ENCODE measurements at places on chromosomes 2 and 18.

DNA sequence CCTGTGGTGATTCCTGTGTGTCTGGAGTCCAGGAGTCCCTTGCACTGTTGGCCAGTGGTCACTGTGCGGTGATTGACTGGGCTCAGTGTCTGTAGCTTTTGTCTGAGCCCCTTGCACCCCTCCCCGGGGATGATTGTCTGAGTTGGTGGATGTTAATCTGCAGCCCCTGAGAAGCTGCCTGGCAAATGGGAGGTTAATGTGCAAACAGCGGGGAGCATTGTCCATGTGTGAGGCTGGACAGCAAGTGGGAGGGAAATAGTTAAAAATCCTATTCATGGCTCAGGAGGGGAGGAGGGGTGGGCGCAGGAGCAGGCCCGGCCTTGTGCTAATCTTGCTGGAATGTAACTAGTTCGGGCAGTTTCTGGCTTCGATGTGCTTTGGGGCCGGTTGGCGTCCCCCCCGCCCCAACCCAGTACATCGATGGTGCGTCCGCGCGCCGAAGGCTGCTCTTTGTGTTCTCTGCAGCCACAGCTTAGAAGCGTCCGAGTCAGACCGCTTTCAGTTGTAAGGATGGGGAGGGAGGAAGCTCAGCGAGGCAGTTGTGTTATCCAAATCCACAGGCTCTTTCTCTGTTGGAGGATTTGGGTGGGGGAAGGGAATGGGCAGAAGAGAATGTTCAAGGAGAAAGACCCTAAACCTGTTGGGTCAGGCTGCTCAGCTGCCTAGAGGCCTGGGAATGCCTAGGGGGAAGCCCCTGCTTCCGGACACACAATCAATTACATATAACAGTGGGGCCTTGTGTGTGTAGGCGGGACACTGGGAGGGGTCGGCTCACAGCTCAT is 71.8 kb downstream of the TGOLN2 start:
- peak; percentile 93 for DNase-seq

DNA sequence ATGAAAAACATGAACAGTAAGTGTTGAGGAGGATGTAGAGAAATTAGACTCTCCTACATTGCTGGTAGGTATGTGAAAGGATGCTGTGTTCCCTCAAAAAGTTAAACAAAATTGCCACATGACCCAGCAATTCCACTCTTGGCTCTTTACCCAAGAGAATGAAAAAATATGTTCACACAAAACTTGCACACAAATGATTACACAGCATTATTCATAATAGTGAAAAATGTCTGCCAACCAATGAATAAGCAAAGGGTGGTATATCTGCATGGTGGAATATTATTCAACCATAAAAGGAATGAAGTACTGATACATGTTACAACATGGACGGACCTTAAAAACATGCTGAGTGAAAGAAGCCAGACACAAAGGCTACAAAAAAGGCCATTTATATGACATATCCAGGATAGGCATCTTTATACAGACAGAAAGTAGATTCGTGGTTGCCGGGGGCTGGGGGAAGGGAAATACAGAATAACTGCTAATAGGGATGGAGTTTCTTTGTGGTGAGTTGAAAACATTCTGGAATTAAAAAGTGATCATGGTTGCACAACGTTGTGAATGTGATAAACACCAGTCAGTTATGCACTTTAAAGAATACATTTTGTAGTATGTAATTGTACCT is 85.4 kb upstream of the MYO3B start:
- no peak for DNase-seq

DNA sequence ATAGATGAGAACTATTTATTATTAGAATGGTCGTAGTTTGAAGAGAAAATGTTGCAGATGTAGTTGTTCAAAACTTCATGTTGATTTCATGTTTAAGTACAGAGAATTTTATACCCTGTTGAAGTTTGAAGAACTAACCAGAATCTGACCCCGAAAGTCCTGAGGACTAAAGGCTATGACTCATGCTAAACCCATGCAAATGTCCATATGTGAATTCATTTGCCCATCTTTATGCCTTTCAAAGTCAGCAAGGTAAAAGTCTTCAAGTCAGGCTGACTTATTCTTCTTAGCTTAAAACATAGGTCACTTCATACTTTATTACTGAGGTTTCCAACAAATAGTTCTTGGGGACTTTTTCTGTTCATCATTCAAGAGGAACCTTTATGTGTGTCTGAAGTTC is 185.5 kb downstream of the CCDC85A start:
- DNase-seq = no peak

- DNase-seq = no peak
Observed at GRCh38 chr18:64403784-64404503, 255.1 kb upstream of the LINC00305 start.

- no peak for DNase-seq
Observed at GRCh38 chr18:58468191-58468590, 160.7 kb downstream of the ALPK2 start.

DNA sequence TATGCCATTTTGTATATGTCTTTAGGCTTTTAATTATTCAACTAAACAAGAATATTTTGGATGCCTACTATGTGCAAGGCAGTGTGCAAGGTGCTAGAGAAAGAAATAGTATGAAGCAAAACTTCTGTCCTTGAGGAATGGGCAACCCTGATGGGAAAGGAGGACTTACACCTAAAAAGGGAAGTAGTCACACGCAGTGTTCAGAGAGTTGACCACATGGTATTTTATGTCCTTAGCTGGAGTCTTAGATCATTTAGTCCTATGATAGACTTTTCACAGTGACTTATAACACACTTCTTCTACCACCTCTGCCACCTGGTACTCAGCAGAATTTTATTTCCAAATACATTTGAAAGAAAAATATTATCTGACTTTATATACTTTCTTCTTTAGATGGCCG is 291.6 kb downstream of the PLCL1 start:
- no peak for DNase-seq

GRCh38 chr2:223625652-223626051 is 23.5 kb upstream of the SCG2 start:
- DNase-seq = no peak

DNA sequence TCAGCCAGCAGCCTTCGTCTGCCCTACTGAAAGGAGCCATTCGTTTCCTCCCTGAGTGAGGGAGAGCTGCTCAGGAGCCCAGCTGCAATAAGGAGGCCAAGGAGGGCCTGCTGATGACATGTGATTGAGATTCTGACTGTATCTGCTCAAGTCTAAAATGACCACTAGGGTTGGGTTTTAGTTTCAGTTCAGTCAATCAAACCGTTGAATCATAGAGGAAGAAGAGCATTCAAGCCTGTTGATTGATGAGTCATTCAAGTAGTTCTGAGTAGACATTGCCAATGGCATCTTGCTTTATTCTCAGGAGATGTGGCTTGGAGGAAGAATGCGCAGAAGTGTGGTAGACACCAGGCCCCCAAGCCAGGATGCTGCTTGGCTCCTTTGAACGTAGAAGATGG is 19.9 kb upstream of the BCL2L11 start:
- DNase-seq = no peak

DNA sequence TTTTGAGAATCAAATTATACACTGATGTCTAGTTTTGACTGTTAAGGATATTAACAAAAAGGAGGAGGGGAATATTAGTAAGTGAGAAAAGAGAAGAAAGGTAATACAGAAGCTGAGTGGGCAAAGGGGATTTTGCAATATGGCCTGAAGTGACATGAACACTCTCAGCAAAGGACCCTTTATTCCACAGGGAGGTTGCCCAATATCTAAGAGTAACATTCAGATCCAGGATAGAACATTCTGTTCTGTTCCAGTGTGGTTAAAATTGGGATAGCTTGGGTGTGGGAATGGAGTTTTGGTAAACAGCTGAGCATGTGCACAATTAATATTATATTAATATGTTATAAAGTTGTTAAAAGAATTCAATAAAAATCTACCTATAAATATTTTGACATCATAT is 120.1 kb downstream of the ZNF385B start:
- no peak for DNase-seq

GRCh38 chr2:222305516-222306392 is 7.0 kb upstream of the PAX3 start:
- peak; percentile 76 for DNase-seq

DNA sequence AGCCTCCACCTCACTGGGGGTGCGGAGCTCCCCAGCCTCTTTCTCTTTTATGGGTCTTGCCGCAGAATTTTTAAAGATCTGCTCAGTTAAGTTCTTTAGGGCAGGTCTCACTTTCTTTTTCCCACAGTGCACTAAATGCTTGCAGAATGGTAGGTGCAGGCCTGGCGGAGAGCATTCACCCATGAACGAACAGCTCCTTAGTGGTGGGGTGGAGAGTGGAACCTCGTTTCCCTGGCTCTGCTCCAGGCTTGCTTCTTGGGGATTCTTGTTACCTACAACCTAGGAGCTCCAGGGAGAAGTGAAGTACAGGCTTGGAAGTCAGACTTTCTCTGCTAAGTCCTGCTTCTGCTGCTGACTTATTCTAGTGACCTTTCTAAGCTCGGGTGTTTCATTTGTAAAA is 70.3 kb upstream of the PXDN start:
- DNase-seq = no peak

DNA sequence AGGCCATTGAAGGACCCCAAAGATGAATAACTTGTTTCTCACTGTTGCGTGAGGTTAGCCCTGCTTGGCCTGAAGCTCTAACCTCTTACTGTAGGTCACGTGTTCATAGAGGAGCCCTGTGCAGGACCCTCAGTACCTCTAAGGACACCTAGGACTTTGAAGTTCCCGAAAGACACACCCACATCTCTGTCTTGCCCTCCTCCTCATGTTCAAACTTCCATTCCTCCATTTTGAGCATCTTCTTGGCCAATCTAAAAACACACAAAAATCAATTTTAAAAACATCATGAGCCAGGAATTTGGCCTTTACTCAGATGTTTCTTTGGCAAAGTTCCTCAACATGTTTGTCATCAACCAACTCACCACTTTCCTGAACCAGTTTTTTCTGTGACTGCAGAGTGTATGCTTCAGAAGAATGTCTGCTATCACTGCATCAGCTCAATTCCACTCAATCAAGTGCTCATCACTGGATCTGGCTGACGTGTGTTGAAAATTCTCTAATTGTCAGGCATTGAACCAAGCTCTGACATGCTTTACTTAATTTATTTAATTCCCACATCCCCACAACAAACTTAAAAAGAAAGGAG is 101.6 kb downstream of the AP1S3 start:
- no peak for DNase-seq

DNA sequence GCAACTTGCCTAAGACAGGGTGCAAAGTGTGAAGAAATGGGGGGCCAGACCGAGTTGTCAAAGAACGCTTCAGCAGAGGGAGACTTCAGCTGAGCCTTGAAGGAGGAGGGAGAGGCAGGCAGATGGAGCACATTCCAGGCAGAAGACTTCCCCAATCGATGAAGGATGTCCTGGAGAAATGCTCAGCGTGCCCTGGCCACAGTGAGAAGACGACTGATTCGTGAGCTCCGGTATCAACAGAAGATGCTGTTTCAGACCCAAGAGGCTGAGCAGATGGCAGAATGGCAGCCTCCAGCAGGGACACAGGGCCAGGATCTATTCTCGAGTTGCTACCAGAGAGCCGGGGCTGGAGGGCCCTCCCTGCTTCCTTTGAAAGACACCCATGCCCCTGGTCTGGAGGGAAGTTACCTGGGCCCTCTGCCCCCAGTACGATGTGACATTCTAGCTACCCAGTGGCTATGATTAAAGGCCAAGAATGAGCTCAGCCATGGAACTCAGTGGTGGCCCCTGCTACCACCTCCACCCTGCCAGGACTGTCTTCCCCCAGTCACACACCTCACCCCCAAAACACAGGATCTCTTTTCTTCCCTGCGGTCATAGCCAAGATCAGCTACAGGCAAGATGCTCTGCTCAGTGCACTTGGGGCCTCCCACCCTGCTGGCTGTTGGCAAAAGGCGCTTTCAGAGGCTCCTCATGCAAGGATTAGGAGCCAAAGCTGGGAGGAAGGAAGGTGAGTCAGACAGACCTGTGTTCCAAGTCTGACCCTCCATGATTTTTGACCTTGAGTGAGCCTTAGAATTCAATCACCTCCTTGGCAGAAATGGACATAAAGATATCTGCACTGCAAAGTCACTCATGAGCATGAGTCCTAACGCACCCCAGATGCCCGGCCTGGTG is 84.3 kb downstream of the TFCP2L1 start:
- no peak for DNase-seq

GRCh38 chr2:219183151-219183772 is 5.2 kb downstream of the RETREG2 start:
- DNase-seq = no peak

- DNase-seq = no peak
Observed at GRCh38 chr2:136232456-136233172, 114.7 kb upstream of the CXCR4 start.

GRCh38 chr2:21451403-21451802 is 327.6 kb downstream of the TDRD15 start:
- no peak for DNase-seq

DNA sequence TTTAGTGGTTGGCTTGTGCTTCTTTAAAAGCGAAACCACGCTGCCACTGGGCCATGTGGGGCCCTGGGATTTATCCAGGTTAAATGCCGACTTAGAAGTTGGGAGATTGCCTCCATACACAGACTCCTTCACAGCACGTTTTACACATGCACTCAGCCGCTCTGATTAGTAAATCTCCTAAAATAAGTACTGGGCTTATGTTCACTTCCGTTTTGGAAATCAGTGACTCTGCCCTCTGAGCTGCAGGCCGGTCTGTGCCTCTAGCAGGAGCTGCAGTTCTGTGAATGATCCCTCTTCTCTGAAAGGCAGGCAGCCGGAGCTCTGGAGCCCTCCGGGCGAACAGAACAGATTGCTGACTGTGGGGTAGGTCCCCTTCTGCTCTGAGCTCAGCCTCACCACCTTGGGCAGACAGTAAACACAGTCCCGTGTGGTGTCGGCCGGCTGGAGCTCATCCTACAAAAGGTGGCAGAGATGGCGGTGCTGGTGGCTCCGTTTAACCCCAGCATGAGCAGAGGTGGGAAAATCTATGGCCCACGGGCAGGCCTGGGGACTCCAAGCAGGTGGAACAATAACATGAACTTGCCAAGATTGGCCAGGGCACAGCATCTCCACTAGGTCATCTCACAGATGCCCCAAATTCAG is 9.8 kb upstream of the RAB17 start:
- peak; percentile 47 for DNase-seq

- no peak for DNase-seq
Observed at GRCh38 chr2:236698016-236698627, 128.5 kb downstream of the ACKR3 start.

DNA sequence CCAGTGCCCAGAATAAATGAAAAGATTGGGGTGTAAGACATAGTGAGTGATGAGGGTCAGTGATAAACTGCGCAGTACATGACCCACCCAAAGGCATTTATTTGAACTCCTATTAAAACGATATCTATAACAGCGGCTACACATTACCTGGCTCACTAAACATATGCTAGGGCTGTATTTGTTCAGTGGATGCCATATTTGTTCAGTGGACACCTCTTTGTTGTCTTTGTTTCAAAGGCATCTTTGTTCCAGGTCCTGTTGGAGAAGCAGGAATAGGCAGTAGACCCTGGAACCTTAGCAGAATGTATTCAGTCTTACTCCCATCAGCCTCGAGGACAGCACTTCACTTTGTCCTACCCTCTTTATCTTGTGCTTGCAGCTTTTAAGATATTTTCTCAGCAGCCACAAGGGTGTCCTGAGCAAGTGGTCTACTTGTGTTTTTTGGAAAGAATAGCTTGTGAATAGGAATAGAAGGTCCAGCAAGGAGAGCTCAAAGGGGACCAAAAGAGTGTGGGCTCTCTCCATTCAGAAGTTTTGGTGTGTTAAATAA is 650.8 kb upstream of the FANCL start:
- no peak for DNase-seq

Data from ecto neural progenitor cell (in vitro differentiated cells).